ENCODE measurements at places on chromosomes 12 and 14.

DNA sequence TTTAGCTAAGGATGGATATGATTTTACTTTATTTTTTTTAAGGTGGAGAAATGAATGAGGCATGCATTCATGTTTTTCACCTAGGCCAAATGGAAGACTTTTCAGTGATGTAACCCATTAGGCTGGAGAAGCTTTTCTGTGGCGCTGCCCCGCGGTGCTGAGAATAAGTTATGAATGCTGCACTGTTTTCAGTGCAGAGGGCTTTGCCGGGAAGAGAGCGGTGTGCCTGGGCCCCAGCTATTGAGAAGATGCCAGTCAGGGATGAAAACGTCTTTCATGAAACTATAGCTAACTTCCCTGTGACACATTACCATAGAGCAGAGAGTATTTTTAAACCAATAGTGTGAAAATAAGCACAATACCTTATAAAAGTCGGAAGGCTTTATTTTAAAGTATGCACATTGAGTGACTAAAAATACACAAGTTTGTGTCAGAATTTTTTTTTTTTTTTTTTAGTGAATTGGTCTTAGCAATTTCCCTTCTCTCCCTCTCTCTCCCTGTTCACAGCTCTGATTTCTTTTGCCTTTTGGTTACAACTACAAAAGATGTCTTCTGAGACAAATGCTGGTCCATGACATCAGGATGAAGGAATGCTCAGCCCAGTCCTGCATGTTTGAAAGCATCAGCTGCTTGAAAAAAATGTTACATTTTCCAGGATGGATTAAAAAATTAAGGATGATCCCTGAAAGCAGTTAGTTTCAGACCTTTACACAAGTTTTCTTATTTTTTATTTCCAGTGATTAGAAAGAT lies 48.3 kb downstream of the NPAS3 start:
- H3K36me3 ChIP-seq, result peaks cover 11% of the 10 kb centered on the region
- H3K27ac ChIP-seq, result peak overlapping the region; percentile 90
- H3K4me3 ChIP-seq, result peak overlapping the region; percentile 78
- H3K4me1 ChIP-seq, result peaks cover 55% of the 10 kb centered on the region

GRCh38 chr12:19962192-19962591 lies 406.1 kb upstream of the PDE3A start:
- peaks cover 5% of the 10 kb centered on the region for H3K4me1 ChIP-seq
- H3K27me3 ChIP-seq, result no peaks in the 10 kb centered on the region
- H3K36me3 ChIP-seq, result no peaks in the 10 kb centered on the region
- no peak overlapping the region for H3K4me3 ChIP-seq
- no peak for DNase-seq

DNA sequence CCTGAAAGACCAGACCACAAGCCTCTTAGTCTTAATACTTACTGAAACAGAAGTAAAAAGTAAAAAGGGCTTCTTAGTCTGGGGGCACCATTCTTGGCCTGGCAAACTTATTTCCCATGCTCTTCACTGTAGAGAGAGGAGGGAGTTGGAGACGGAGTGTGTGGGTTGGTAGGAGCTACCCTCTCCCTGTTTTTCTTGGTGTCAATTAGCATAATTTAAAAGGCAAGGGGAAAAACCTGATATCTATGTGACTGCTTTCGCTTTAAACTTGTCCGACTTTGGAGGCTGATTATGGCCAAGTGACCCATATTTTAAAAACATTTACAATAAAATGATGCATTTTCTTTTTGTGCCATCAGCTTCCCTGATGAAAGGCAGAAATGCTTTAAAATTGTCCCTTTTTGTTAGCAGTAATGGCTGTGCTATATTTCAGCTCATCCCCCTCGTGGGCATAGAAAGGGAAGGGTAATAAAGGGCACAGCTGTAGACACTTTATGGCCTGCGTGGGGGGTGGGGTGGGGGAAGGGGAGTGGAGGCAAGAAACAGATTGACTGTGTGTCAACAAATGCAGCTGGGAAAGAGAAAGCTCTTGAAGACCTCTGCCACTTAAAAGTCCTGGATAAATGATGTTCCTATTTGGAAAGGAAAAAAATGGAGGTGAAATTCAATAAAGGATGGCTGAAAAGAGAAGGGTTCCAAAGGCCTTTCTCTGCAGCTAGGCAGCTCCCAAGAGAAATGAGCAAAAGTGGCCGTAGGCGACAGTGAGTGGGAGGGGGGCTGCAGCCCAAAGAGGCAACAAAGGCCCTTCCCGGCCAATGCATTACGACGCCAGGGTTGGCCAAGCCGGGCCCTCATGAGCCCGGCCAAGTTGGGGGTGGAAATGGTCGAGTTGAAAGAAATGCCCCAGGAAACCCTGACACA lies 57.5 kb upstream of the TMEM263 start:
- peak; percentile 46 for DNase-seq
- H3K36me3 ChIP-seq, result no peaks in the 10 kb centered on the region
- peak overlapping the region; percentile 91 for H3K27ac ChIP-seq
- peaks cover 52% of the 10 kb centered on the region for H3K4me1 ChIP-seq
- H3K4me3 ChIP-seq, result peak overlapping the region; percentile 52

GRCh38 chr14:32367516-32367915 lies 38.4 kb downstream of the AKAP6 start:
- H3K36me3 ChIP-seq, result no peaks in the 10 kb centered on the region
- H3K27ac ChIP-seq, result no peak overlapping the region
- DNase-seq, result no peak
- H3K4me1 ChIP-seq, result peaks cover 17% of the 10 kb centered on the region

GRCh38 chr14:90697132-90697531 lies 119.1 kb downstream of the TTC7B start:
- H3K36me3 ChIP-seq, result peaks cover 7% of the 10 kb centered on the region
- H3K4me1 ChIP-seq, result peaks cover 37% of the 10 kb centered on the region
- H3K27me3 ChIP-seq, result no peaks in the 10 kb centered on the region
- no peak overlapping the region for H3K4me3 ChIP-seq
- H3K27ac ChIP-seq, result no peak overlapping the region
- DNase-seq, result no peak
